ENCODE measurements at places on chromosomes 7 and 10. TPM values are rescaled to one million over a fixed set of nuclear protein-coding genes. Genes with fewer than 3 reads are reported as not detected.
A peak's percentile ranks its signal among the peaks of the same experiment; 100 is the strongest.

DNA sequence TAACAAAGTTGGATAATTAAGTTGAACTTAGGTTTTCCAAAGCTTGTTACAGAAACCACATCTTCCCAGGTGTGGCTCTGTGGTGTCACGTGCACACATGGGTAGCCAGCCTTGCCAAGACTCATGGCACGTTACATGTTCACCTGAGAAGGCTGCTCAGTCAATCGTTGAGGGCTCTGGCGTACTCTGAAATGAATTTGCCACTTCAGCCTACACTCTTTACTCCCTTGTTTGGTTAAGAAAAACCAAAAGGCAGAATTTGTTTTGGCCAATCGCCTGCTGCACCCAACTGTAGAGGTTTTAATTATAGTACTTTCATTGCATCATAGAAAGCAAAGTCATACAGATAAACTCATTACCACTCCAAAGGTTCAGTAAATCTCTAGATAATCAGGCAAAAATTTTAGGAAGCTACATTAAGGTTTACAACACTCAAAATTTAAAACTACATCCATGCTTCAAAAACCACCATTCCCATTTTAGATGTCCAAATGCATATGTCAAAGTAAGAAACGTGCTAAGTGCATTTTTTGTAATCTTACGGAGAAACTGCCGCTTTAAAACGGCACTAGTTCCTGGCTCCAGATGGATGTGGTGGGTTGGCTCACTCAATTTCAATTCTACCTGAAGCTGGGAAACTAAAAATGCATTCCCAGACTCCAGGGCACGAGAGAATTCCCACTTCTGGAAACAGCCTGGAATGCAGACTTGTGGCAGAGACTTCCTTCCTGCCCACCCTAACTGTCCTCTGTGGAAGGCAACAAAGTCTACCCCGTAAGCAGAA lies 88.4 kb downstream of the DIP2C start:
- H3K4me1 ChIP-seq: no peaks in the 10 kb centered on the region
- no peak overlapping the region for H3K27ac ChIP-seq
- no peak overlapping the region for H3K4me3 ChIP-seq
- H3K27me3 ChIP-seq: no peaks in the 10 kb centered on the region

GRCh38 chr10:107056182-107056581 lies 108.3 kb downstream of the SORCS1 start:
- no peak for DNase-seq
- H3K4me3 ChIP-seq: no peak overlapping the region
- H3K27me3 ChIP-seq: no peaks in the 10 kb centered on the region
- H3K36me3 ChIP-seq: no peaks in the 10 kb centered on the region

Gene FOXI2
- total RNA-seq: not detected

DNA sequence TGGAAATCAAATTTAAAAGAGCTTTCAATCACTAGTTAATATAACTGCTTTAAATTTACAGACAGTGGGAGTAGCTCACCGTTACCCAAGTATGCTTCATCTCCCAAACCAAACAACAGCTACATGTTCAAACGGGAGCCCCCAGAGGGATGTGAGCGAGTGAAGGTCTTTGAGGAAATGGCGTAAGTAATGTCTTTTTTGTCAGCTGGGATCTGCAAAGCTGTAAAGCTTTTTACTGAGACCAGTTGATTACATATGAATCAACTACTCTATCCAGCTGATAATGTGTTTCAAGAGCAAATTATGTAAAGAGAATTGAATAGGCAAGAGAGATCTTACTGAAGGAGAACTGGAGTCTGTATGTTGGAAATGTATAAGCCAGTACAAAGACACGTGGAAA lies 116.2 kb downstream of the GLCCI1 start:
- no peak overlapping the region for H3K27ac ChIP-seq
- H3K36me3 ChIP-seq: no peaks in the 10 kb centered on the region
- H3K27me3 ChIP-seq: no peaks in the 10 kb centered on the region
- H3K4me1 ChIP-seq: no peaks in the 10 kb centered on the region
- H3K4me3 ChIP-seq: no peak overlapping the region
- DNase-seq: no peak

- DNase-seq: no peak
- no peaks in the 10 kb centered on the region for H3K27me3 ChIP-seq
- H3K4me1 ChIP-seq: no peaks in the 10 kb centered on the region
- no peak overlapping the region for H3K27ac ChIP-seq
- no peak overlapping the region for H3K4me3 ChIP-seq
These were observed 134.5 kb downstream of the ST7 start for GRCh38 chr7:117087639-117088396.

Gene GRID2IP
- not detected for total RNA-seq

GRCh38 chr10:14749070-14749809 lies 25.5 kb downstream of the FAM107B start:
- peaks cover 33% of the 10 kb centered on the region for H3K4me1 ChIP-seq
- no peaks in the 10 kb centered on the region for H3K27me3 ChIP-seq
- H3K36me3 ChIP-seq: no peaks in the 10 kb centered on the region
- no peak overlapping the region for H3K27ac ChIP-seq
- H3K4me3 ChIP-seq: no peak overlapping the region

- DNase-seq: no peak
- H3K4me1 ChIP-seq: no peaks in the 10 kb centered on the region
- no peaks in the 10 kb centered on the region for H3K27me3 ChIP-seq
These were observed 99.6 kb downstream of the NRP1 start for GRCh38 chr10:33234831-33235237.

DNA sequence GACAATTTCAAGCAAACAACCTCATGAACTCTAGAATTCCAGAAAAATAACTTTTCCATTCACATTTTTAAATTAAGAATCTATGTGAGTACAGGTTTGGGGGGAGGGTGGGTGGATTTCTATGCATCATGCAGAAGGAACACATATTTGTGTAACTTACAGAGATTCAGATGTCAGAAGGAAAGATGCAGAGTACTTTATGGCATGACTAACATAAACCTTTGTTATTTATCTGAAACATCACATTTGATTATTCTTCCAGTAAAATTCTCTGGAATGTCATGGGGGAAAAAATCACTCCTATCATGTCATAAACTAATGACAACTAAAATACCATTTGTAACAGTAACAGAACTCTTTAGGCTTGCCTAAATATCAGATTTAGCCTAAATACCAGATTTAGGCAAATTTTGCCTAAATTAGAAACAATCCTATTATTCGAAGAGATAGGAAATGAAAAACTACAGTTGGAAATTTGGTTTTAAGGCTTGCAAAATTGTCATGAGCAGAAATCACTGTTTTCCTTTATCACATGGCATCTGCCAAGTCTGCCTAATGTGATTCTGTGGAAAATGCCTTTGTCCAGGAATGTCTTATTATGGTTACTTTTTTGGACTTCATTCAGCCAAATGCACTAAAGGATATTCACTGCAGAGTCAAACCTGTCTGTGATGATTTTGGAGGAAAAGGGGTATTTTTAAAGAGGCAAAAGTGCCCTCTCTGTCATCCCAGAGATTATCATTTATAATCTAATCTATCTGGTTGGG lies 527.7 kb upstream of the CELF2 start:
- no peaks in the 10 kb centered on the region for H3K4me1 ChIP-seq
- no peak for DNase-seq
- H3K27me3 ChIP-seq: no peaks in the 10 kb centered on the region
- no peak overlapping the region for H3K27ac ChIP-seq
- H3K4me3 ChIP-seq: no peak overlapping the region

DNA sequence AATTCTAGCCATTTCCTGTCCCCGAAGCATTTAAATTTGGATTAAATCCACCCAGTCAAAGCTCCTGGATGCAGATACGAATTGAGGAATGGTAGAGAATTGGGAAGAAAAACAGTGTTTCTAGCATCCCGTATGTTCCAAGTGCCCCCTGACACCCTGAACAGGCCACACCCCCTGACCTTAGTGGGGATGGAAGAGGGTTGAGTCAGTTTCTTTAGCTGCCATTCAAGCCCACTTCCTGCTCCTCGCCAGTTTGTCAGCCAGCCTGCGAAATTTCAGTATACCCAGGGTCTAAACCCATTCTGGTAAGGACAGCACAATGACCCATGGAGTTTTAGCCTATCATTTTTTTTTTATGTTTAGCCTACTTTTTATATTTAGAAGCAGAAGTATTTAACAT lies 101.1 kb downstream of the PKD1L1 start:
- H3K27ac ChIP-seq: no peak overlapping the region
- no peaks in the 10 kb centered on the region for H3K4me1 ChIP-seq
- no peaks in the 10 kb centered on the region for H3K27me3 ChIP-seq
- no peak overlapping the region for H3K4me3 ChIP-seq
- H3K36me3 ChIP-seq: no peaks in the 10 kb centered on the region

- no peak overlapping the region for H3K4me3 ChIP-seq
- DNase-seq: no peak
- no peaks in the 10 kb centered on the region for H3K27me3 ChIP-seq
- peak overlapping the region; percentile 88 for H3K27ac ChIP-seq
- peaks cover 26% of the 10 kb centered on the region for H3K4me1 ChIP-seq
- H3K36me3 ChIP-seq: no peaks in the 10 kb centered on the region
These were observed 49.9 kb downstream of the PWWP2B start for GRCh38 chr10:132446661-132447445.

Gene LEP
- 26.7 TPM for total RNA-seq

Gene HOGA1
- total RNA-seq: 27.8 TPM

DNA sequence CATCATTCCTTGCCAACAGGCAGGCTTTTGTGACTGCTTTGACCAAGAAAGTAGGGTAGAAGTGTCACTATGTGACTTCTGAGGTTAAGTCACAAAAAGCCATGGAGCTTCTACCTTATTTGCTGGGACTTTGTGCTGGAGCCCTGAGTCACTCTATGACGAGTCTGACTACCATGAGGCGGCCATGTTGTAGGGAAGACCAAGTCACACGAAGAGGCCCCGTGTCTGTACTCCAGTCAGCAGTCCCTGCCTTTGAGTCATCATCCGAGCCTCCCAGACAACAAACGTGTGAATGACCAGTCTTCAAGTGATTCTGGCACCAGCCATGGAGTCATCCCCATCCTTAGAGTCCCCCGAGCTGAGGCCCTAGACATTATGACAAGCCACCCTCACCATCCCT lies 3.5 kb upstream of the MYL10 start:
- H3K4me1 ChIP-seq: no peaks in the 10 kb centered on the region
- H3K36me3 ChIP-seq: no peaks in the 10 kb centered on the region
- no peak for DNase-seq
- H3K27ac ChIP-seq: no peak overlapping the region

- peaks cover 29% of the 10 kb centered on the region for H3K4me1 ChIP-seq
- H3K4me3 ChIP-seq: no peak overlapping the region
- DNase-seq: no peak
- no peaks in the 10 kb centered on the region for H3K27me3 ChIP-seq
- H3K36me3 ChIP-seq: no peaks in the 10 kb centered on the region
- no peak overlapping the region for H3K27ac ChIP-seq
These were observed 2.0 kb downstream of the HECW1 start for GRCh38 chr7:43114458-43114780.

Gene ZNF398
- 29.1 TPM for total RNA-seq

Gene SRRM3
- 0.22 TPM for total RNA-seq

DNA sequence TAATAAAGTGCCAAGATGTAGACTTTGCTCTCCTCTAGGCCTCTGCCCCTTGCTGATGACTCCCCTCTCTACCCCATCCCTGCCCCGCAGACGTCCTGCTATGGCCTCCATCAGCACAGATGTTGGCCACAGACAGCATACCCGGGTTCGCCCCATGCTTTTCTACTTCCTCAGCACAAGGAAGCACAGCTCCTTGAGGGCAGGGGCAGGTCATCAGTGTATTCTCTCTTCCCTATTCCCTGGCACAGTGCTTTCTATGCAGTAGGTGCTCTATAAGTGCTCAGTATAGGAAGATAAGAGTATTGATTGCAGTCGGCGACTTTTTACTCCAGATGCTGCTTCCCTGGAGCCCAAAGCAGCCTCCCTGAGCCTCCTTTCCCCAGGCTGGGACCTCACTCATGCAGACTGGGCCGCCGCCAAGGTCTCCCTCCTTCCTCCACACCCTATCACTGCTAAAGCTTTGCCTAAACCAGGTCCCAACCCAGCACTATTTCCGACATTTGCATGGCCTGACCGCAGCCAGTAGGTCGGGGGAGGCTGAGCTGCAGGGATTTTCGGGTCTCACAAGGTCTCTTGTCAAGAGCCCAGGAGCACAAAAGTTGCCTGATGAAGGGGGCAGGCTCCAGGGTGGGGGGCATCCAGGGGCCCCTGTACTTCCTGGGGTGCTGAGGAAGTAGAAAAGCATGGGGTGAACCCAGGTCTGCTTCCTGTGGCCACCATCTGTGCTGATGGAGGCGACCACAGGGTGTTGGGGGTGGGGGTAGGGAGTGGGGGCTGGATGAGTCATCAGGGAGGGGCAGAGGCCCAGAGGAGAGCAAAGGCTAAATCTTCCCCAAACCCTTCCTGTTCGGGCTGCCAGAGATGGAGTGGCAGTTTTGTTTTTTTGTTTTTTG lies 8.0 kb downstream of the CALHM3 start:
- H3K36me3 ChIP-seq: no peaks in the 10 kb centered on the region
- DNase-seq: peak; percentile 33
- H3K4me3 ChIP-seq: no peak overlapping the region
- H3K27me3 ChIP-seq: no peaks in the 10 kb centered on the region
- H3K27ac ChIP-seq: no peak overlapping the region

Gene GRID1
- 10.5 TPM for total RNA-seq

GRCh38 chr10:71397296-71398212 lies 834 bp downstream of the CDH23 start:
- H3K36me3 ChIP-seq: no peaks in the 10 kb centered on the region
- H3K27ac ChIP-seq: no peak overlapping the region
- no peak for DNase-seq
- no peaks in the 10 kb centered on the region for H3K27me3 ChIP-seq
- no peaks in the 10 kb centered on the region for H3K4me1 ChIP-seq
- peak overlapping the region; percentile 50 for H3K4me3 ChIP-seq

Gene FAM25G
- total RNA-seq: not detected

DNA sequence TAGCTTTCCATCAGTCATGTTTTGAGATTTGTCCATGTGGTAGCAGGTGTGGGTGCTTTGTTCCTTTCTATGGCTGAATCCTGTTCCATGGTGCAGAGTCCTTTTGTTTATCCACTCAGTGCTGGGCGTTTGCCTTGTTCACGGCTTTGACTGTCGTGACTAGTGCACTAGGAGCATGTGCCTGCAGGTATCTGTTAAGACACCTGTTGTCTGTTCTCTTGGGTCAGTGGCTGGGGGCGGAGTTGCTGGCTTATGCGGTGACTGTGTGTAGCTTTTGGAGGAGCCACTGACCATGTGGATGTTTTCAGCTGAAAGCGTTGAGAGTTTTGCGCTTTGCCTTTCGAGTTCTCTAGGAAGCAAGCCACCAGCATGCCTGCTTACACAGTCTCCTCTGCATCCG lies 573.1 kb upstream of the FOXK1 start:
- H3K36me3 ChIP-seq: no peaks in the 10 kb centered on the region
- DNase-seq: no peak
- no peaks in the 10 kb centered on the region for H3K27me3 ChIP-seq
- H3K4me3 ChIP-seq: no peak overlapping the region

Gene PTEN
- total RNA-seq: 143 TPM

Gene TMEM176B
- 55.7 TPM for total RNA-seq

Gene VSTM4
- 18.2 TPM for total RNA-seq

Gene PRKRIP1
- 60.8 TPM for total RNA-seq

Measured in tibial nerve (tissue), 4 donors.